ENCODE measurements at places on chromosomes 1 and 21.

DNA sequence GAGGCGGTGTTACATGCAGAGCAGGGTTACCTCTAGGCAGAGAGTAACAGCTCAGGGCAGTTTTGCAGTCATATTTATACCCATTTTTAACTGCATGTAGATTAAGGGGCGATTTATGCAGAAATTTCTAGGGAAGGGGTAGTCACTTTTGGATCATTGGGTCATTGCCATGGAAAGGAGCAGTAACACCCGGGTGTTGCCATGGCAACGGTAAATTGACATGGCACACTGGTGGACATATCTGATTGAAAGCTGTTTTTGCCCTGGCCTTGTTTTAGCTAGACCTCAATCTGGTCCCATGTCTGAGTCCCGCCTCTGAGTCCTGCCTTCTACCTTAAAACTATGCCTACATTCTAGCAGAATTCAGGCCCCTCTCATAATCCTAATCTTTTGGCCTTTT lies 11.8 kb upstream of the USP1 start:
- no peak for DNase-seq

DNA sequence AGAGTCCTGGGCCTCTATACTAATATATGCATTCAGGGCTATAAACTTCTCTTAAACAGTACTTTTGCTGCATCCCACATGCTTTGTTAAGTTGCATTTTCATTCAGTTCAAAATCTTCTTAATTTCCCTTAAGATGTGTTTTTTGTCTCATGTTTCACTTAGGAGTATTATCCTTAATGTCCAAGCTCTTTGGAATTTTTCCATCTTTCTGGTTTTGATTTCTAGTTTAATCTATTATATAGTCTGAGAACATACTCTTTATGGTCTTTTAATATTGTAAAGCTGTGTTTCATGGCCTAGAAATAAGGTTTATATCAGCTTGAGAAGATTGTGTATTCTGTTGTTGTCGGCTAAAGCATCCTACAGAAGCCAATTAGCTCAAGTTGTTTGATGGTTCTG lies 1041.8 kb downstream of the PLA2G4A start:
- DNase-seq, result no peak

- DNase-seq, result no peak
Observed at GRCh38 chr1:206463137-206463536, 7.1 kb upstream of the IKBKE start.

- peak; percentile 37 for DNase-seq
Observed at GRCh38 chr21:45981151-45982091, at the start of gene COL6A1. TSS of gene COL6A1 (plus strand) at chr21:45981770. CDS start at chr21:45981851, 81 bp downstream.

- DNase-seq, result no peak
Observed at GRCh38 chr1:103180660-103181059, 72.3 kb upstream of the COL11A1 start.

GRCh38 chr1:82837766-82838465 lies 1037.2 kb downstream of the ADGRL2 start:
- DNase-seq, result no peak

- no peak for DNase-seq
Observed at GRCh38 chr1:160789051-160789701, 6.8 kb upstream of the LY9 start.

DNA sequence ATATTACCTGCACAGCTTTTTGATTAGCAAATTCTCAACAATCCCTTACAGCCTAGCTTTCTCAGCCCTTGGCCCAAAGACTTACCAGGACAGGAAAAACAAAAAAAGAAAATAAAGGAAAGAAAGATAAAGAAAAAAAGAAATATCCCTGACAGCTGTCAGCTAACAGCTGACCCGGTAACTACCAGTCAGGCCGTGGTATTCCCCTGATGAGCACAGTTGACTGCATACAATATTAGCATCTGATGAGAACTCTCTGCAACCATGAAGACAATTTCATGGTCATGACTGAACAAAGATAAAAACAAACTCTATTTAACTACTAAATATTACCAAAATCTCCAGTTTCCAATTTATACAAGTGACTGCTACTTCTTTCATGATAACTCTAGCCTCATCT lies 798.8 kb downstream of the PLA2G4A start:
- no peak for DNase-seq

GRCh38 chr1:81920886-81921285 lies 120.2 kb downstream of the ADGRL2 start:
- DNase-seq, result no peak

DNA sequence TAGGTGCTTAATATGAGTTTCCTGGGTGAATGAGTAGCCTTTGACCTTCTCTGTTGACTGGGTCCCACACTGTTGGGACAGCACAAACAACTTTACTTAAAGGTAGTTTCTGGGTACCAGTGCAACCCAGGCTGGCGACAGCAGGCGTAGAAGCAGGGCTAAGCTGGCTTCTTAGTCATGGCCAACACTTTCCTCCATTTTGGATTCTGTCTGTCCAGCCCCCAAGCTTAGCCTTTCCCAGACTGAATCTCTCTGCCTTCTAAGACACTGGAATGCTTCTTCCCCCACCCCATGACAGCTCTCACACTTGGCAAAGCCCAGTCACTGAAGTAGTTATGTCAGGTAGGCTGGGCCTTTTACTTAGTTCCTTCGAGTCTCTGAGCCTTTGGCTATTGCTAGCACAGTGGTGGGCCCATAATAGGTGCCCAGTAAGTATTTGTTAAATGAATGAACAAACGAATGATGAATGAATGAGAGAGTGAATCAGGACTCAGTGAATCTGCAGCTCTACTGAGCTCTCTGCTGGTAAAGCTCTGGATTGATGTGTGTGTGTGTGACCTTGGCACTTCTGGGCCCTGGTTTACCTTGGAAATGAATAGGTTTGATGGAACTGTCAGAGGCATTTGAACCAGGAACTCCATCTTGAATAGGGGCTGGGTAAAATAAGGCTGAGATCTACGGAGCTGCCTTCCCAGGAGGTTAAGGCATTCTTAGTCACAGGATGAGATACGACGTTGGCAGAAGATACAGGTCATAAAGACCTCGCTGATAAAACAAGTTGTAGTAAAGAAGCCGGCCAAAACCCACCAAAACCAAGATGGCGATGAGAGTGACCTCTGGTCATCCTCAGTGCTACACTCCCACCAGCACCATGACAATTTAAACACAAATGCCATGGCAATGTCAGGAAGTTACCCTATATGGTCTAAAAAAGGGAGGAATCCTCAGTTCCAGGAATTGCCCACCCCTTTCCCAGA lies 37.4 kb upstream of the ID3 start:
- DNase-seq, result no peak

DNA sequence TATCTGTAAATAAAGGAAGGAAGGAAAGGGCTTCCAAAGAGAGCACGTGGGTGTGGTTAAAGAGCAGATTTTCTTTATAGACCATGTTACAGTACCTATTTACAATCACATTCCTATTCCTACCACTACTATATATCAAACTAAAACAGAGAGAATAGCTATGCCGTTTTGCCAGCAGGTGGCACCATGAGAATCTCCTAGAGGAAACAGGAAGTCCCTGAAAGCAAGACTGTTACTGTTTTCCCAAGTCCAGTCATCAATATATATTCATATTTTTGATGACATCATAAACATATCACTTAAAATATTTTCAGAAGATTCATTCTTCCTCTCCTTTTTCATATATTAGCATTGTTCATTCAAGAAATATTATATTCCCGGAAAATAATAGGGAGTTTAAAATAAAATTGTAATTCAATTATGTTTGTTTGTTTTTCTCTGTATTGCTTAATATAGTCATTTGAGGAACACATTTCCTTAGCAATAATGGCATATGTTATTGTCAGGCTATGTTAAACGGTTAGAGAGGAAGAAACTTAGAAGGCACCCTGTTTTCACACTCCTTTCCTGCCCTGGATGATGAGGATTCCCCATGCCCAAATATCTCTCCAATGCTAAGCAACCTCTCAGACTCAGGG lies 6.6 kb downstream of the CCDC190 start:
- DNase-seq, result no peak

GRCh38 chr1:93817819-93818569 lies 61.0 kb downstream of the DNTTIP2 start:
- peak; percentile 12 for DNase-seq

DNA sequence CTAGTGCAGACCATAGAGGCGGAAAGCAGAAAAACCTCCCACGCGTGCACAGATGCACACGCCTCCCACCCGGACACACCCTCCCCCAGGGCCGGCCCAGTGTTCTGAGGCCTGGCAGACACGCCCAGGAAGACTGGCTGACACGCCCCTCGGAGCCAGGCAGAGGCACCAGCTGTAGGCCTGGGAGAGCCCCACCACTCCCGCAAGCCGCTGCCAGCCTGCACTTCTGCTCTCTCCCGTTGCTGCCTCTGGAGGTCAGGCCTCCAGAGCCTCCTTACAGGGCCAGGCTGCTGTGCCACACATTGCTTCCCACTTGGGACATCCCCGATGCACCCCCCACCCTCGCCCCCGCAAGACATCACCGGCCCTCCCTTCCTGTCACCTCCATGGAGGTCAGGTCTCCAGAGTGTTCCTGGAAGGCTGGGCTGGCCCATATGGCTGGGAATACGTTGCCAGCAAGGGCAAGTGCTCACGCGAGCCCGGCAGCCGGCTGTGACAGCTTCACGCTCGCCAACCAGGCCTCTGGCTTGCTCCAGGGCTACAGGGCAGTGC lies 40.4 kb downstream of the CASZ1 start:
- peak; percentile 10 for DNase-seq

DNA sequence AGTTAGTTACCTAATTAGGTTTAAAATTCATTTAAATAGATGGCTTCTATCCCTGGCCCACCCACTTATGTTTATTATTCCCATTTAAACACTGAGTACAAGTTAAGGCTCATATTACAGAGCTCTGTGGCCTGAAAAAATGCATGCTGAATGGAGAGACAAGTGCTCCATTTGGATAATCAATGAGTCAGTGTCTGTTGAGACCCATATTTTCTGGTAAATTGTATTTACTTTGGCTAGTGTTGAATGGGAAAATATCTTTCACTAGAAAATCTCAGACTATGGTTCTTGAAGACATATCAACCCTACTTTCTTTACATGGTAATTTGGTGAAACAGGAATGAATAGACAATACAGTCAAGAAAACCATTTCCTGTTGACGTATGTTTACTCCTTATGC lies 356.0 kb downstream of the S1PR1 start:
- no peak for DNase-seq

- DNase-seq, result no peak
Observed at GRCh38 chr1:27690183-27690582, 18.2 kb upstream of the IFI6 start.

- DNase-seq, result no peak
Observed at GRCh38 chr1:211526101-211526500, 34.1 kb upstream of the RD3 start.

- DNase-seq, result no peak
Observed at GRCh38 chr1:28249866-28250295, 9.4 kb upstream of the SESN2 start.
